Amniotic stem cell (primary cell): ENCODE measurements at places on chromosomes 3 and 15.

- no peak for DNase-seq
These were observed 29.7 kb downstream of the MINDY4B start for GRCh38 chr3:150875548-150875947.

DNA sequence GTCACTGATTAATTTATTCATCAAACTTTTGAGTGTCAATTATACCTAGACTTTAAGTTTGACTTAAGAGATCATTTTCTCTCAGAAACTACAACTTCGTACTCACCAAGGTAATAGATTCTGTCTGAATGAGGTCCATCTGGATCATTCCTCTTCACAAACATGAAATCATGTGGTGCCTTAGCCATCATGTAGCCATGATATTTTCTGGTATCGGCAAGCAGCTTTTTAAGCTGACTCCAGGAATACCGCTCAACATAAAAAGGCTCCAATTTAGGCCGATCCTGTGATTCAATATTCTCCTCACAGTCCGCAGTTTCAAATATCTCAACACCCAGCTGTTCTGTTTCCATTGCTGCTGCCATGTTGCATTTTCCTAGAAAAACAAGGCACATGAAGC lies 5.3 kb downstream of the DPP8 start:
- DNase-seq: no peak

GRCh38 chr3:78398401-78398800 lies 1358.5 kb downstream of the ROBO2 start:
- no peak for DNase-seq

DNA sequence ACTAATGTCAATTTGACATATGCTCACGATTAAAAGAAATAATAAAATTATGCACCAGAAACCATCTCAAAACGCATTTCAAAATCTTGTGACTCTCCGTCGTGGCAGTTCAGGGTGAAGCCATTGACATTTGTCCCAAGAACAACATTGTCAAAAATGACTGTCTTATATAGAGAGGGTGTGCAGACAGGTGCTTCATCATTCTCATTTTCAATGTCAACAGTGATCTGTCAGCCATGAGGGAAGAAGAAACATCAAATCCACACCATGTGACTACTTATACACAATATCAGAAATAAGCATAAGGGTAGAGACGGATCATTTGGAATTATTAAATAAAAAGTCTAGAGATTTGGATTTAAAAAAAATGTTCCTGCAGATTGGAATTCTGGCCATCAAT lies 65.1 kb upstream of the C3orf49 start:
- DNase-seq: no peak

DNA sequence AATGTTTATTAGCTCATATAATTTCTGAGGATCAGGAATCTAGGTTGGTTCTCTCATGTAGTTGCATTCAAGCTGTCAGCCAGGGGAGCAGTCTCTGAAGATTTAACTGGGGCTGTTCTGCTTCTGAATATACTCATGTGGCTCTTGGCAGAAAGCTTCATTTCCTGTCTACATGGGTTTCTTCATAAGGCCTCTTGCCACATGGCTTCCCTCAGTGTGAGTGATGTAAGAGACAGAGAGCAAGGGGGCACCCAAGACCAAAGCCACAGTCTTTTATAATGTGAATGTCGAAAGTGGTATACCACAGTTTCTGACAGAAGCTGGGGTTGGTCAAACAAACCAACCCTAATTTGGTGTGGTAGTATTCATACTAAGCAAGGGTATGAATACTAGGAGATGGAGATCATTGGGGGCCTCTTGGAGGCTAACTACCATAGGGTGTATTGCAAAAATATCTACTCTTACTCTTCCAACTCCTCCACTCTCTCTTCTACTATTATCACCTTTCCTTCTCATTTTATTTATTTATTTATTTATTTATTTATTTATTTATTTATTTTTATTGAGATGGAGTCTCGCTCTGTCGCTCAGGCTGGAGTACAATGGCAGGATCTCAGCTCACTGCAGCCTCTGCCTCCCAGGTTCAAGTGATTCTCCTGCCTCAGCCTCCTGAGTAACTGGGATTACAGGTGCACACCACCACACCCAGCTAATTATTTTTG lies 123.8 kb downstream of the B3GALNT1 start:
- no peak for DNase-seq

- no peak for DNase-seq
These were observed 46.2 kb downstream of the PTH1R start for GRCh38 chr3:46923559-46924350.

DNA sequence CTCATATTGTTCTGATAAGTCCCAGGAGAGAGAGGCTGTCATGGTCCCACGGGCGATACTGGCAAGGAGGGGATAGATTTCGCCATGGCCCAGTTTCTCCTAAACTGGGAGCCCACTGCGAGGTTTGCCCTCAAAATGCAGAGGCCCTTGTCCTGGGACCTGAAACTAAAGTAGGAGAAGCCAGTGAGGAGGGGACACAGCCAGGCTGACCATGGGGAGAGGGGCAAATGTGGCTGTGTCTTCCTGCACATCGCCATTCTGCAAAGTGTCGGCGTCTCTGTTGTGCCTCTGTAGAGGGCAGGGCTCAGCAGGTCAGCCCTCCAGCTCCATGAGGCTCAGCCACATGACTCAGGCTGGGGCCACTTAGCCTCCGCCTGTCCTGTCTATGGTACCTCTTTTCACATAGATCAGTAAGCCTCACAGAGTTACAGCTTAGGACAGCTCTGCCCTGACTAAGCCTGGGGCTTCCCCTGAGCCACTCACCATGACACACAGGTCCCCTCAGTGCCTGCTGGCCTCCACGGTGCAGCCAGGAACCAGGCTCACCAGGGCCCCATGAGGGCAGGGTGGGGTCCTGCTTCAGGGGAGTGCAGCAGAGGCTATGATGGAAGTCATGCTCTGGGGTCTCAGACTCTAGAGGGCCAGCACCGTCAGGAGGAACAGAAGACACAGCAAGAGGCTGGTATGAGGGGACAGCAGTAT lies 28.6 kb upstream of the PLXNA1 start:
- DNase-seq: no peak

DNA sequence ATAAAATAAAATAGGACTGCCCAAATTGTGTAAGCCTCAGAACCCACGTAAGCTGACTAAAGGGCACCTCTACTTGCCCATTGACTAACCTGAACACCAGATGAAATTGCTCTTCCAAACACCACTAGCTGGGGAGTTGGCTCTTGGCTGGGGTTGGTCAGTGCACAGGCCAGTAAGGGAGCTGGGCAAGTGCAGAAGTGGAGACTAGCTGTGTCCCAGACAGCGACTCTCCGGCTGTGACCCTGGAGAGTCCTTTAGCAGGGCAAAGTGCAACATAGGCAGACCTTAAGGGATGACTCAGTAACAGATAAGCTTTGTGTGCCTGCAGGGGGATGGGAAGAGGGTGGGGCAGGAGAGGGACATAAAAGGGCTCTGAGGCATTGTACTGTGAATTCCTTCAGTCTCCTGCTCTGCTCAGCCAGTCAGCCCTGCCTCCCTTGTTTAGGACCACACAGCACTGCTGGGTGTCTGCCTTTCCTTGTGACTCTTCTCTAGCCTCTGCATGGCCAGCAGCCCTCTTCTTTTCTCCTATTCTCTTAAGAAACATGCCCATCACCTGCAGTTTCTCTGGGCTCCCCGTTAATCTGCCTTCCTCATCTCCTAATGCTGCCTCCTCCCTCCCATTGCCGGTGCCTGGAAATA lies 13.2 kb downstream of the NR1I2 start:
- no peak for DNase-seq

- DNase-seq: no peak
These were observed 200.0 kb downstream of the CACNA2D3 start for GRCh38 chr3:54322354-54322753.

DNA sequence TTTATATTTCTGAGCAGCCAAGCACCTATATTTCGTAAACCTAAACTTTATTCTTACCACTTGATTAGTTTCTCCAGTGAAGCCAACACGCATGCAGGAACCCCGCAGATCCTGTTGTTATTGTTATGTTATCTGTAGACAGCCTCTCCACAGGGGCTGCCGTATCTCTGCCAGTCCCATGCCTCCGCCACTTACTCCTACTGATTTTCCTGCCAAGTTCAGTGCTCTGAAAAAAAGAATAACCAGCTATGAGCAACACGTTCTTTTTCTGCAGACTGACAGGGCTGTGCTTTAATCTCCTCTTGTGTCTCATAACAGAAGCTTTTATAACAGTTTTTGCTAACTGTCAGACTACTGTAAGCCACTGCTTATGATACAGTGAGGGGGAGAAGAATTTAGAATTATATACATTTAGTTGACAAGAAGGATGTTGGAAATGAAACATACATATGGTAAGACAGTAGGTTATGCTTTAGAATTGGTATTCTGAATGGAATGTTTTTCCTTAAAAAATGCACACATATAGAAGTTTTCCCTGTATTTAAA lies 347.4 kb downstream of the SI start:
- DNase-seq: no peak

DNA sequence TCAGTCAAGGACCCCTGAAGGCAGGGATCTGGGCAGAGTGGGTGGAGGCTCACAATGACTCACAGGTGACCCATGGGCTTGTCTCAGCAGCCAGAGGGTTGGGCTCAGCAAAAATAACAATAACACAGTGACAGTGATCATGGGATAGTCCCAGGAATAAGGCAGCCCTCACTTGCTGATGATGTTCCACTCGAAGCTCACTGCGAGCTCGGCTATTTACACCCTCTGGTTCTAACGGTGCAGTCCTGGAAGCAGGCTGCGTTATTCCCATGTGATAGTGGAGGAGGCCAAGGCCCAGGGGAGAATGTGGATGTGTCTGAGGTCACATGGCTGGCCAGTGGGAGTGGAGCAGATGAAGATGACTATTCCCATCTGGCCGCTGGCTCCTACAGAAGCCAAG lies 16.2 kb downstream of the CCDC33 start:
- DNase-seq: no peak

DNA sequence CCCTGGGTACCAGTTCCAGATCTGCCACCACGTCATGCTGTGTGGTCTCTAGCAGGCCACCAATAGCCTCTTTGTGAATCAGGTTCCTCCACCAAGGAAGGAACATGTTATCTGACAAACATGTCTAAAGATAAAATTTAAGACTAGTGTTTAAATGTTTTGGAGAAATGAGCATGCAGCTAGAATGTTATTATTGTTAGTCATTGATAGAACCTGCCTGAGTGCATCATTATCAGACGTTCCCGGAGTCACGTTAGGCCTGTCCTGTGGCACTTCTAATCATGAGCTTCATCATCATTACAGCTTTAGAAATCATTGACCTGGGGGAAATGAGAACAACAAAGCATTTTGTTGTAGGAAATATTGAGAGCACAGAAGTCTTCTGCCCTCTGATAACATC lies 58.9 kb upstream of the FURIN start:
- no peak for DNase-seq

DNA sequence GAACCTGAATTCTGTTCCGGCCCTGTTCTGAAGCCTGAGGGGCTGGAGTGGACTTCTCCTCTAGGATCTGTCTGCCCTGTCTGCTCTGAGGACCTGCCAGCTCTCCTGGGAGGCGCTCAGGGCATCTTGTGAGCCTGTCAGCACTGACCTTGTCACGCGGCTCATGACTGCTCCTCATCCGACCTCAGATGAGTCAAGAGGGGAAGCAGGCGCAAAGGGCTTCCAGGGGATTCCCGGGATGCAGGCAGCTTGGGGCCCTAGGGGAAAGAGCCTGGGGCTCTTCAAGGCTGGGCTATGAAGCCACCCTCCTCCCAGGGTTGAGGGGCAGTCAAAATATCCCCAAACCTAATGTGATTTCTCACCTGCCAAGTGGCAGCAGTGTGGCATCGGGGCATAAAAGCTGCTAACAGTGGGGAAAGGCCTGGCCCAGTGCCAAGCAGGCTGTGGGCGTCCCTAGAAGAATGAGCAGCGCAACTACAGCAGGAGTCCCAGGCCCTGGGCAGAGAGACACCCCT lies 27.6 kb upstream of the ANKDD1A start:
- DNase-seq: peak; percentile 57

DNA sequence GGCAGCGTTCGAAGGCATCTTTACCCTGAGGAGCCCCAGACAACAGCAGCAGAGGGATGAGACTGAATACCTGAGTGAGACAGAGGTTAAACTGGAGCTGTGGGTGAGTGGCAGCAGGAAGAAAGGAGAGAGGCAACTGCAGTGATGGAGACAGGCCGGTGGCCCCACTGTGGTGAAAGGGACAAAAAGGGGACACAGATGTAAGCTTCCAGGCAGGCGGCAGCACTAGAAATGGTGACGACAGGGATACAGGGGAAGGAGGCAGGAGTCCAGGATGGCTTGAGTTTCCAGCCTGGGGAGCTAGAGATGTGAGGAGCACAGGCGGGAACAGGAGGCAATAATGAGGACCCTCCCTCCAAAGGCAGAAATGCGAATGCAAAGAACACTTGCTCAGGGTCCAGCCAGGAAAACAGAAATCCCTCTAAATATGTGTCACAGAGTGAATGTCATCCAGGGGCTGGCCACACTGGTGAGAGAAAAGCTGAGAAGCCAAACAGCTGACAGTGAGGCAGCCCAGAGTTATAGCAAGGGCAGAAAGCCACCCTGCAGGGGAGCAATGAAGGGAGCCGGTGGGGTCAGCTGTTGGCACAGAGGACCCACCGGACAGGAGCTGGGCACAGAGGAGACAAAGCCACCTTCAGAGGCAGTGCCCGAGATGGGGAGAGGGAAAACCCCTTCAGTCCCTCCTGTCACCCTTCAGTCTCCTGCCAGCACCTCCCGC lies 70.1 kb downstream of the TBC1D2B start:
- no peak for DNase-seq

DNA sequence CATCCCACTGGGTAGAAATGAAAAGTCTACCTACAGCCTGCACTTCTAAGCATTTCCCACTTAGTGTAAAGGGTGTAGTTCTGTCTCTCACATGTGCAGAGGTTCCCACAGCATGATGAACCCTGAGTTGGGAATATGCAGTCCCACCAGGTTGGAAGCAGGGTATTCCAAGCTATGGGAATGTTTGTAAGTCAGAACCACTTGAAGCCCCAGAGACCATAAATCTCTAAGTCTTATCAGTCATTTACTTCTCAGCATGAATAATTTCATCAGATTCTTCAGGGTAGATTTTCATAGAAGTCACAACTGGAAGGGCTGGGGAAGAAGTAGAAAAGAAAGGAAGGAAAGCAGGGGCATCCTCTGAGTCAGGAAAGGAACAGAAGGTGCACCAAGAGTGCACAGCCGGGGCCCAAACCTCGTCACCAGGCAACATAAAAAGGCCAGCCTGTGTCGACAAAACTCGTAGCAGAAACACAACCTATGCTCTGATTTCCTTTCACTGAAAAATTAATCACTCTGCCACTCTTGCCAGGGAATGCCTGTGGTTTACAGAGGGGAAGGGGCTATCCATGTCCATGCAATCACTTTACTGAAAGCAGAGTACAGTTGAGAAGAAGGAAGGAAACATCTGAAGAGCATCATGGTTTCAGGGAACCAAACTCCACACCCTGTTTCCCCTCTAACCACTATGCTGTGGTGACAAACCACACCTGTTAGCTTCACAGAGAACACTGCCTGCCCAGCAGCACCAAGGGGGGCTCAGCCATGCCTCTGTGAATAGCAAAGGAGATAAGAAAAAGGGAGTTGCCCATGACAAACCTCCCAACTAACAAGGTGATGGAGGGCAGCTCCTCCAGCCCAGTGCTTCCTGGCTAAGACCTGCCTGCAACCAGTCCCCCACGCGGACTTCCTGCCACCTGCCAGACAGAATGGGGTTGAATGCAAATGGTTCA lies 40.5 kb downstream of the SH3BP5 start:
- DNase-seq: no peak

- no peak for DNase-seq
These were observed 190.3 kb upstream of the PFN2 start for GRCh38 chr3:150161011-150161410.
